ENCODE measurements at places on chromosomes 16 and 17. TPM values are rescaled to one million over a fixed set of nuclear protein-coding genes. Genes with fewer than 3 reads are reported as not detected.

The KRTAP9-4 gene
- total RNA-seq: not detected

The ABCA10 gene
- total RNA-seq: 0.76 TPM

The PLK1 gene
- total RNA-seq: 7.6 TPM

The OTOA gene
- under 0.01 TPM for total RNA-seq
